Activated CD4-positive, alpha-beta T cell treated with anti-CD3 and anti-CD28 coated beads, Interleukin-2, amount 10 ng/mL, durations not matched to agents 7 days and 5 days (primary cell): ENCODE measurements at places on chromosomes 6 and 20. TPM values are rescaled to one million over a fixed set of nuclear protein-coding genes. Genes with fewer than 3 reads are reported as not detected.

GRCh38 chr6:70592391-70593117, 25.8 kb downstream of the SDHAF4 start:
- no peak for DNase-seq

DNA sequence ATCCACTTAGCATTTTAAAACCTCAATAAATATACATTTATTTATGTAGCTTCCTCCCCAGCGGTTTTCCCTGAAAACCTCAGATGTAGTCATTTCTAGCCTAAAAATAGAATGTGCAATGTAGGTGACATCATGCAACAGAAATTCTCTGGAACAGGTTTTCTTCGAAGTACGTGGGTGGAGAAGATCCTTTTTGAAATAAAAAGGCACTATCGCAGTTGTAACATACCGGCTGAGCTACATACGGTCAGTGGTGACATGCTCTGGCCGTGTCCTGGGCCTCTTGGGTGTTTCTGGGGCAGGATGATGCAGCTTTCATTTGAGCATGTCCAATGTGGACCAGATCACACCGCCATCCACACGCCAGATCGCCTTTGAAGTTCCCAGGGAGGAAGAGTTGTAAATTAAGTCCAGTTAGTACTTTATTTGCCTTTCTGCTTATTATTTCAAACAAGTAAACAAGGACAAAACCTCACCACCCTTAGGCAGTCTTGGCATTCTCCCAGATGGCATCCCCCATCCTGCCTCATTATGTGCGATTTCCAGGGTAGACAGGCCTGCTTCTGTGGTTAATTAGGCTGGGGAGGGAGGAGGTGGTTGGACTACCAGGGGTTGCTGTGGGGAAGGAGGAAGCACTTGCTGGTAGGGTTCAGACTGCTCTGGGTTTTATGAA, 109.5 kb upstream of the CLDN20 start:
- peak; percentile 37 for DNase-seq

DNA sequence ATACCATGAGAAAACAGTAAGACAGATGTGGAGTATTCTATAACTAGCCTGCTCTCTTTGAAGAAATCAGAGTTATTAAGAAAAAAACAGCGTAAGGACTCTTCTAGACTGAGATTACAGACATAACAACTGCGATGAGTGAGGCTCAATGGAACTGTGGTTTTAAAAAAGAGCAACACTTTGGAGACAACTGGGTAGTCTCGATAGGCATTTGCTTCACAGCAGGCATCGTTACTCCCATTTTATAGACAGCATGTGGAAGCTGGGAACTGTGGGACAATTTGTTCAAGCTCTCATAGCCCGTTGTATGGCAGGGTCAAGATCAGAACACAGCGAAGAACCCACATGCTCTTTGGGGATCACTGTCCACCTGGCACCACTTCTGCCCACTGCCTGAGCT, 4.6 kb downstream of the FKBP1A start:
- DNase-seq, result no peak

- DNase-seq, result no peak
Observed at GRCh38 chr20:53939190-53939571, 131.2 kb downstream of the BCAS1 start.

DNA sequence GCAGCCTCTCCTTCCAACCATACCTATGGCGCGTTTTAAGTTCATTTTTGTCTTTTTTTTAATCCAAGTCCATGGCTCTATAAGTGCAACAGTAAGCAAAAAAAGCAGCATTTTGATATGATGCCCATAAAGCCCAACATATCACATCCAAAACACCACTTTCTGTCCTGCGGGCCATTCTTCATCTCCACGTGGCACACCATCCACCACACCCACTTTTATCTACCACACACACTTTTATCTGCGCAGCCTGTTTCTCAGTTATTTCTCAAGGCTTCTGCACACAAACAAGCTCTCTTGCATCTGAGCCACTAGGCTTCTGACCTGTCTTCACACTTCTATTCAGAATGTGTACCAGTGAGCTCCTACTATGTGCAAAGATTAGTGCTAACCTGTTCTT, 5.3 kb downstream of the GCLC start:
- DNase-seq, result no peak

The PLTP gene
- total RNA-seq, result 0.81 TPM

The PARD6B gene
- 4.2 TPM for total RNA-seq
